ENCODE measurements at places on chromosomes 12 and 14. TPM values are rescaled to one million over a fixed set of nuclear protein-coding genes. Genes with fewer than 3 reads are reported as not detected.

DNA sequence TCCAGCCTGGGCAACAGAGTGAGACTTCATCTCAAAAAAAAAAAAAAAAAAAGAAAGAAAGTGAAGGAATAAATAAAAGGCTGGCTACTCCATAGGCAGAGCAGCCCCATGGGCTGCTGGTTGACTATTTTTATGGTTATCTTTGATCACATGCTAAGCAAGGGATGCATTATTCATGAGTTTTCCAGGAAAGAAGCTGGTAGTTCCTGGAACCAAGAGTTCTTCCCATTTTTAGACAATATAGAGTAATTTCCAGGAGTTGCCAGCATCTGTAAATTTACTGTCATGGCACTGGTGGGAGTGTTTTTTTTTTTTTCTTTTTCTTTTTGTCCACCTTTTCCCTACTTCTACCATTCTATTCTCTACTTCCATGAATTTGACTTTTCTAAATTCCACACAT, 24.2 kb downstream of the FGD4 start:
- DNase-seq: no peak

DNA sequence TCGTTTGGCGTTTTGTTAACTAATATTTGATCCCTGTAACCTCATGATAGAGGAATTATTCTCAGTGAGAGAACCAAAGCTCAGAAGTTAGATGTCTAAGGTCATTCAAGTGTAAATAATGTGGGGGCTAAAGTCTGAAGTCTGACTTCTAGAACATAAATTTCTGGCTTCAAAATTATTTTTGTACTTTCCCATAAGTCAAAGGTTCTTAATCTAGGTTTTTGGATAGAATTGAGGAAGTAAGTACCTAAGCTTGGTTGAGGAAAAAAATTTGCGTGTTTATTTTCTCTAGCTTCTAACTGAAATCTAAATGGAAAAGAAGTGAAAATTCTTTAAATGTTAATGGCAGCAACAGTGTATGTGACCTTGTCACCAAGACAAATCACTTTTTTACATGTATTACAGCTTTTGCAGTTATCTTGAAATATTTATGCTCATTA, 2.3 kb downstream of the LARP4 start:
- no peak for DNase-seq

Gene SALL2
- total RNA-seq: 4.9 TPM

DNA sequence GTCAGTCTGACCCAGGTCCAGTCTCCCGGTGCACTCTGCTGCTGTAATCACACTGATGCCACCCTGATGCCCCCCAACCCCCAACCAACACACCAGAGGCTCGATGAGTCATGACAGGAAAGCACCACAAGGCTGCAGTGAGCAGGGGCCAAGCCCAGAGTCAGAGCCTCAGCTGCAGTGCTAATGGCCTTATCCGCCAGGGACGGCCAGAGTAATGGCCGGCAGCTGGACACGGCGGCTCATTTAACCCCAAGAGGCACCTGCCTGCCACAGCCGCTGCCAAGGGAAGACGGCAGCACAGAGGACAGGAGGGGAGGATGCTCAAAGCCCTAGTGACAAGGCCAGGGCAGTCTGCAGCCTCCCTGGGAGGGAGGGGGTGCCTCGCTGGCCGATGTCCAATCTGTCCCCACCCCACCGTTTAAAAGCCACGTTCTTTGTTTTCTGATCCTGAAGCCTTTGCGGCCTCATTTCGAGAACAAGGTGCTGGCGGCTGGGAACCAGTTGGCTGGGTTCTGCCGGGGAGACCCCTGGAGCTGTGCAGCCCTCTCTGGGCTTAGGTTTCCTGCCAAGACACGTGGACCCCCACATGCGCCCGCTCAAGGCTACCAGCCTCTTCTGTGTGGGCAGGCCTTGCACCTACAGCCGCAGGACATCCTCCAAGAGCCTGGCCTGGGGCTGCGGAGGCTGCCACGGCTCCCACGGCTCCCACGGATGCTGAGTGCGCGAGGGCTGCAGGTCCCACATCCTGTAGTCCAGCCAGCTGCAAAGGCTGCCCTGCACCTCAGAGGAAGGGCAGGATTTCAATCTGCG, 13.1 kb downstream of the CCDC85C start:
- DNase-seq: no peak

Gene C3AR1
- 8.5 TPM for total RNA-seq

Gene CAPZA3
- total RNA-seq: not detected

Gene MEG3
- total RNA-seq: 486 TPM

- no peak for DNase-seq
These were observed 3.4 kb upstream of the ATP2A2 start for GRCh38 chr12:110277530-110278254.

Gene ARMH4
- 13.8 TPM for total RNA-seq

Gene GNB3
- total RNA-seq: 2.2 TPM

Gene VRK1
- 34.9 TPM for total RNA-seq

GRCh38 chr14:61298824-61299223, 17.7 kb upstream of the TMEM30B start:
- no peak for DNase-seq

DNA sequence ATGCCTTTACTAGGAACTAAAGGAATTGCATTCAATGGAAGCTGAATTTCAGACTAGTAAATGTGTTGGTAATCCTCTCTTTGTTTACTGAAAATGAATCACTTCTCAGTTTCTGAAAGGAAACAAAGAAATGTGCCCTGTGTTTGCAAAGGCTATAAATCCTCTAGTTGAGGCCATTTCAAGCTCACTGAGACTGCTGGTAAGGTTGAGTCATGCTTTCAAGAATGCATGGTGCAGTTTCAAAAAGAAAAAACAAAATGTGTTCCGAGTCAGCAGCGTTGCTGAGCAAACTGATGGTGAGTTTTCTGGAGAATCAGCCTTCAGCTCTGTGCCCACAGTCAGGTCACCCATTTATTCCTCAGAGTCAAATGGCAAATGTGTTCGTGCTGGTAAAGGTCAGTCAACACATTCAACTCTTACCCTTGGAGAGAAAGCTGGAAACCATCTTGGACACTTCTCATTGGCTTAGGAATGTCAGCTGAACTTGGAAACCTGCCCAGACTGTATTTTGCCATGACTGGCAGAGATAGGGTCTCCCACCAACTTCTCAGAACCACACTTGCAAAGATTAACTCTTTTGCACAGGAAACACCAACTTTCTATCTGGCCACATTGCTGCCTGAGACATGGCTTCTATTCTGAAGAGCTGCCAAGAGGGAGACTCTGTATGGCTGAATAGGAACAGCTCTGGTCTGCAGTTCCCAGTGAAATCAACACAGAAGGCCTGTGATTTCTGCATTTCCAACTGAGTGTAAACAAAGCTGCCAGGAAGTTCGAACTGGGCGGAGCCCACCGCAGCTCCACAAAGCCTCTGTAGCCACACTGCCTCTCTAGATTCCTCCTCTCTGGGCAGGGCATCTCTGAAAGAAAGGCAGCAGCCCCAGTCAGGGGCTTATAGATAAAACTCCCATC, 484.4 kb downstream of the ATP23 start:
- DNase-seq: peak; percentile 80

Gene SERPINA3
- 14.0 TPM for total RNA-seq

Gene COPS7A
- 24.4 TPM for total RNA-seq

Gene KRT78
- 13.7 TPM for total RNA-seq

- DNase-seq: no peak
These were observed 161.3 kb upstream of the PTPRQ start for GRCh38 chr12:80282761-80283160.

GRCh38 chr14:67680121-67680602, 5.7 kb upstream of the VTI1B start:
- no peak for DNase-seq

- DNase-seq: no peak
These were observed 8.7 kb downstream of the DRAM1 start for GRCh38 chr12:101885912-101886561.

- no peak for DNase-seq
These were observed 39.8 kb upstream of the LMNTD1 start for GRCh38 chr12:25592725-25593495.

DNA sequence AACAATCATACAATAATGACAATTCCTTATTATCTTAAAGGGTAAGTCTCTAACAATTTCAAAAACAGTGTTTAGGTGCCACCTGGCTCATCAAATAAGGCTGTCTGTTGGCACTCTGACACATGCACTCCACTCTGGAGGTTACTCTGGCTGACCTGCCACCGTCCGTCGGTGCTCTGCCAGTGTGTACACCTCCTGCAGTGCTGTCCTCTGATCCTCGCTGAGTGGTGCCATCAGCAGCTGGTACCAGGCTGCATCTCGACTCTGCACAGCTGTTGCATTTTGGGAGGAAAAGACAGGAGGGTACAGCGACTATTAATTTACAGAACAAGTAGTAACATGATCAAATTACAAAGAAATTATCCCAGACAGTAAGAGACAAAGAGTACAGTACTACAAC, 63.9 kb downstream of the IPO8 start:
- DNase-seq: no peak

Gene RNASE7
- total RNA-seq: 0.79 TPM

GRCh38 chr14:75662966-75663365, 1.9 kb downstream of the TTLL5 start:
- DNase-seq: no peak
